ENCODE measurements at places on chromosomes 1 and 21.

DNA sequence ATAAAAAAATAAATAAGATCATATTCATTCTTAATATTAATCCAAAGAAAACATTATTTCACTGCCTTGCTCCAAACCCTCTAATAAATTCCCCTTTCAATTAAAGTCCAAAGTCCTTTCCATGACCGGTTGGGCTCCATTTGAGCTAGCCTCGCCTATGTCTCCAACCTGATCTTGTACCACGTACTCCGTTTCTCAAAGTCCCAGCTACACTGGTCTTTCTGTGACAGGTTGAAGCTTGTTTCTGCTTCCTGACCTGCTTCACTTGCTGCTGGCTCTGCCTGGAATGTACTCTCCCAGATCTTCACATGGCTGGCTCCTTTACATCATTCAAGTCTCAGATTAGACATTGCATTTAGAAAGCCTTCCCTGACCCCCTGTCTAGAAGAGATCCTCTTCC is 16.4 kb downstream of the RPL5 start:
- no peak for DNase-seq

DNA sequence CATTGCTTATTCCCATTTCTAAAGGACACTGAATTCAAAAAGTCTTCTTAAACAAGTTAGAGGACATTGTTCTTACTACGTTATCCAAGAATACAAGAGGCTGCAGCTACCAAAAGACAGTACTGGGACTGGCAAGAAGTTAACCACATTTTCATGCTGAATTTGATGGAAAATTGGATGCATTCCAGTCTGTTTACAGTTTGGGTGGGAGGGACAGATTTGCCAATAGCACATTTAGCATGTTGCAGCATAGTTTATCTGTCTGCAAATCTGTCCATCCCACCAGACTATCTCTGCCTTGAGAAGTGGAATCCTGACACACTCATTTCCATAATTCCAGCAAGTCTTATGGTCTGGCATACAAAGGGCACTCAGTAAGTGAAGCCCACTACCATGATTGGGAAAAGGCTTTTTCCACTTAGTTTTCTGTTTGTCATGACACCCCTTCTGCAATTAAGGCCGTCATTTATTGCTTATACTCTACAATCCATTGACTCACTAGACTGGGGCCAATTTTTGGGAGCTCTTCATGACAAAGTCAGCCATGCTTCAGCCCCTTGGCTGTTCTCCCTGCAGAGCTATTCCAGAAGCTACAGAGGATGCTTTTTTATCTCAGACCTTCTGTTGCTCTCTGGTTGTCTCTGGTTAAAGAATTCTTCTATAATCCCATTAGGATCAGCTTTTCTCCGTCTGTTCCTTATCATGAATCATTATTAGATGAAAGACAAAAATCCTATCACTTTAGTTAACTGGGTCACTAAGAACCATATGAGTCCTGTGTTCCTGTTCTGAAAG is 355.8 kb upstream of the PTBP2 start:
- no peak for DNase-seq

DNA sequence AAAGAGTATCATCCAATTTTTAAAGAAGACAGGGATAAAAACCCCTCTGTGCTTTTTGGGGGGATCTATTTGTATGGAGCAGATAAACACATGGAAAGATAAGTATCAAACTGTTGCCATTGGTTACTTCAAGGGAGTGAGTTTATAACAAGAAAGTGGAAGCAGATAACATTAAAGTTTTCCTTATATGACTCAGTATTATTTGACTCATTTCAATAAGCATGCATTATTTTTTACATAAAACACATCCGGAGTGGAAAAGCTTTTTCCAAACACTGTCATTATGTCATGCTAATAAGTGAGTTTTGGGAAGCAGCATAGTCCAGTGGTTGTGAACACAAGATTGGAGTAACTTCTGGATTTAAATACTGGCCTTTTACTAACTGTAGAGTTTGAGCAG is 452.2 kb downstream of the LTN1 start:
- DNase-seq: no peak

- DNase-seq: peak; percentile 34
Measured at GRCh38 chr1:178645157-178645807, 79.8 kb upstream of the RALGPS2 start.

- DNase-seq: no peak
Measured at GRCh38 chr21:35528116-35529042, 479.3 kb upstream of the RUNX1 start.

DNA sequence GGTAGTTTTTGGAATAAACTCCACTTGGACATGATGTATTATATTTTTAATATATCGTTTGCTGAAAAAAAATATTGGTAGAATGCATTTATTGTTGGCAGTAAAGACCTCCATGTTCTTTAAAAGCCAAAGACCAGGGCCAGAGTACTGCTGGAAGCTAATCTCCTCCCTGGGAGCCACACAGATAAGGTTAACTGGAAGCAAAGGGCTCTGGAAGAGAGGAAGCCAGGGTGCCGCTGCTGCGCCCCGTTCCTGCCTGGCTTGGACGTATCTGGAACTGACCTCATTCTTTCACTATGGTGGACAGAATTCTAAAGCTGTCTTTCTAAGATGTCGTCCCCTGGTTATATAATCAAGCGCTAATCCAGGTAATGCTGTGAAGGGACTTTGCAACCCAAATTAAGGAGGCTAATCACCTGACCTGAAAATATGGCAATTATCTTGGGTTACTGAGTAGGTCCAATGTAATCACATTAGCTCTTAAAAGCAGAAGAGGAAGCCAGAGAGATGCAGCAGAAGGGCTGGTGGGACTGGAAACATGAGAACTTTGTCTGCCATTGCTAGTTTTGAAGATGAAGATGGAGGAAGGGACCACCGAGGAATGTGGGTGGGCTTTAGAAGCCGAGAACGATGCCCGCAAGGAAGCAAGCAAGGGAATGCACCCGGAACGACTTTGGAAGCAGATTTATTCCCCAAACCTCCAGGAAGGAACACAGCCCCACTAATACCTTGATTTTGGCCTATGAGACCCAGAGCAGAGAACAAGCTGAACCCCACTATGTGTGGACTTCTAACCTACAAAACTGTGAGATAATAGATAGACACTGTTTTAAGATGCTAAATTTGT is 167.7 kb upstream of the KCNJ15 start:
- DNase-seq: no peak

GRCh38 chr1:240739139-240739538 is 127.2 kb upstream of the GREM2 start:
- no peak for DNase-seq

All from NCI-H69 (cell line).